Right renal pelvis (tissue), 4 donors: ENCODE measurements at places on chromosomes 12 and 14.

DNA sequence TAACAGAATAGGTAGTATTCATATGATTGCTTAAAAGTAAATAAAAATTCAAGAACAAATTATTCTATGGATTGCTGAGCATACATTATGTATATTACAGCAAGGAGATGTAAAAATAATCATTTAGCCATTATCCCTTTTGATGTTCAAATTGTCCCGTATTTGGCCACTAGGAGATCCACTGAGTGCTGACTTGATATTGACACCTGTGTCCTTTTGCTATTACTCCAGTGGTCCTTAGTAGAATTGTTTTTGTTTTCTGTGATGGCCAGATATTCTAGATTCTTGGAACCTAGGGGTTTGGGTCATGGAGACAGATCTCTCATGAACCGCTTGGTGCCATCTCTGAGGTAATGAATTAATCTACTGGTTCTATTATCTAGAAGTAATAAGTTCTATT lies 16.8 kb downstream of the ERO1A start:
- DNase-seq, result no peak

DNA sequence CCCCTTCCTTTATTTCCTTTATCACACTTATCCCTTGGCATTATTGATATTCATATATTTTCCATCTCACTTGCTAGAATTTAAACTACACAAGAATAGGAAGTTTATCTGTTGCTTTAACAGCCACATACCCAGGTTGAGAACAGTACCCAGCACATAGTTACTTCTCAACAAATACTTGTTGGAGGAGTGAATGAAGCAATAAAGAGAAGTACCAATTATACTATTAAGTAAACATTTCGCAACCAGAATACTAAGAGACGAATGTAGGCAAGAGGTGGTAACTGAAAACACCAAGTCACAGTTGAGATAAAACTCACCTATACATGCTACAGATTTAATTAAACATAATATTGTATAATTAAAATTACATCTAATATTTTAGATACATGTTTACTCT lies 110.9 kb downstream of the FSCB start:
- DNase-seq, result no peak

- DNase-seq, result no peak
Observed at GRCh38 chr14:61385002-61385685, 63.8 kb downstream of the PRKCH start.

DNA sequence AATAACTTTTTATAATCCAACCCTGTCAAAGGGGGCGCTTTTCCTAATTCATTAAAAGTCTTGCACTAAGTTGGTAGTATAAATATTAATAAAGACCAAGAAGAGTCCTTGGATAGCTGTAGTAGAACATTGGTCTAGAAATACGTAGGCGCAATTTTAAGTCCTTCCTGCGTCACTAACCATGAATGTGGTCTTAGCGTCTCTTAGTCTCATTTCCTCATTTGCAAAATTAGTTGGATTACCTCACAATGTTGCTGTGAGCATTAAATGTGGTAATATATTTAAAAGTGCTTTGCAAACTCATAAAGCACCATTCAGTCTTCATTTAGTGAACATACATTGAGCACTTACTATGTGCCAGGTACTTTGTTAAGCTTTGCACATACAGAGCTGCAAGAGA lies 149.7 kb downstream of the AEBP2 start:
- DNase-seq, result no peak

DNA sequence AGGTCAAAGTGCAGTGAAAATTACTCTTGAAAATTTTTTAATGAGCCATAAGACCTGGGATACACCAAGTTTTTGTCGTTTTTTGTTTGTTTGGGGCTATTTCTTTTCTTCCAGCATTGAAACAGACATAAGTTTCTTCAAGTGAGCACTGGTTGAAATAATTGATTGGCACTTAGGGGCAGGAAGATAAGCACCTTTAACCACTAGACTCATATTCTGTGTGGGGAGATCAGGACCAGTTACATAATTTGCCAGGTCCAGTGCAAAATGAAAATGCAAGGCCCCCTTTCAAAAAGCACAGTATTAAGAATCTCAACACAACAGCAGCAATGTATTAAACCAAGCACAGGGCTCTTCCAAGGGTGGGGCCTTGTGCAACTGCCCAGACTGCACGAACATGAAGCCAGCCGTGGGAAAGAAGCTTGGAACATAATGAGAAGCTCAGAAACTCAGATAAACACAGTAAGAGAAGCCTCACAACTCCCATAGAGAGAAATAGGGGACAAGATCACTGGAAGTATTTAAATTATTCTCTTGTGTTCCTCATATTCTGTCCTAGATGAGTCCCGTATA lies 3.2 kb upstream of the TCP11L2 start:
- DNase-seq, result no peak

DNA sequence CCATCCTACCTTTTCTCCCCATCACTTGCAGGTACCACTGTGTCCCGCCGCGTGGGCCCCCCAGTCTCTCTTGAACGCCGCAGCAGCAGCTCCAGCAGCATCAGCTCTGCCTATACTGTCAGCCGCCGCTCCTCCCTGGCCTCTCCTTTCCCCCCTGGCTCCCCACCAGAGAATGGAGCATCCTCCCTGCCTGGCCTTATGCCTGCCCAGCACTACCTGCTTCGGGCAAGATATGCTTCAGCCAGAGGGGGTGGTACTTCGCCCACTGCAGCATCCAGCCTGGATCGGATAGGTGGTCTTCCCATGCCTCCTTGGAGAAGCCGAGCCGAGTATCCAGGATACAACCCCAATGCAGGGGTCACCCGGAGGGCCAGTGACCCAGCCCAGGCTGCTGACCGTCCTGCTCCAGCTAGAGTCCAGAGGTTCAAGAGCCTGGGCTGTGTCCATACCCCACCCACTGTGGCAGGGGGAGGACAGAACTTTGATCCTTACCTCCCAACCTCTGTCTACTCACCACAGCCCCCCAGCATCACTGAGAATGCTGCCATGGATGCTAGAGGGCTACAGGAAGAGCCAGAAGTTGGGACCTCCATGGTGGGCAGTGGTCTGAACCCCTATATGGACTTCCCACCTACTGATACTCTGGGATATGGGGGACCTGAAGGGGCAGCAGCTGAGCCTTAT lies 9.2 kb downstream of the ARHGAP9 start:
- no peak for DNase-seq

DNA sequence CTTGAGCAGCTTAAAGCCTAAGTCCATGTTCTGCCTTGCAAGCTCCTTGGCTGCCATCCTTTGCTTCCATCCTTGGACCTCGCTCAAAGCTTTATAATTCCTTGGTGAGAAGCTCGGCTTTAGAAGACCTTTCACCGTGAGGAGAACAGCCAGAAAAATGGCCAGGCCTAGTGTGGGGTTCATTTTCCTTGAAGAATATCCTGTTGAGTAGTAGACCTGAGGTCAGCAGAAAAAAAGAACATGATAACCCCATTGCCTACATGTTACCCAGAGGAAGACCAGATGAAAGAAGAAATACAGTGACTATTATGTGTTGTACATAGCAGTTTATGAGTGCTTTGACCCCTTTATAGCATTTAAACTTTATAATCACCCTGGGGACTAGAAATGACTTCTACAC lies 11.1 kb downstream of the SERPINA12 start:
- DNase-seq, result no peak

DNA sequence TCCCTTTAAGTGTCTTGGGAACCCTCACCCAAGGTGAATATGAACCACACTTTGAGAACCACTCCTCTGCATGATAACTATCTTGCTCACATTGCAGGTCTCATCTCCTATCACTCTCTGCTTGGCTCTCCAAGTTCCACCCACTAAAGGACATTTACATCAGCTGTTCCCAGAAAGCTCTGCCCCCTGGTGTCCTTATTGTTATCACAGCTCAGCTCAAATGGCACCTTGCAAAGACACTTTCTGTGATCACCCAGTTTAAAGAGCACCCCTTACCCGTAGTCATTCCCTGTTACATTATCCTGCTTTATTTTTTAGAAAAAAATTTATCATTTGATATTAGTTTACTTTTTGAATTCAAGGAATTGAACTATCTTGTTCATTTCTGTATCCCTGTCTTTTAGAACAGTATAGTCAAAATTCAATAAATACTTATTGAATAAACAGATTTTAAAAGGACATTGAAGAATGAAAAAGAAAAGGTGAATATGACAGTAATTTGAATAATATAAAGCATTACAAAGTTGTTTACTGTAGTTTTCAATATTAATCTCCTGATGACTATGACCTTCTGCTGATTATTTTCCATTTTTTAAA lies 20.5 kb upstream of the GUCY2C start:
- no peak for DNase-seq

- DNase-seq, result no peak
Observed at GRCh38 chr12:3602488-3602887, 111.5 kb downstream of the PRMT8 start.

GRCh38 chr12:3973973-3974644 lies 100.9 kb upstream of the PARP11 start:
- DNase-seq, result no peak

DNA sequence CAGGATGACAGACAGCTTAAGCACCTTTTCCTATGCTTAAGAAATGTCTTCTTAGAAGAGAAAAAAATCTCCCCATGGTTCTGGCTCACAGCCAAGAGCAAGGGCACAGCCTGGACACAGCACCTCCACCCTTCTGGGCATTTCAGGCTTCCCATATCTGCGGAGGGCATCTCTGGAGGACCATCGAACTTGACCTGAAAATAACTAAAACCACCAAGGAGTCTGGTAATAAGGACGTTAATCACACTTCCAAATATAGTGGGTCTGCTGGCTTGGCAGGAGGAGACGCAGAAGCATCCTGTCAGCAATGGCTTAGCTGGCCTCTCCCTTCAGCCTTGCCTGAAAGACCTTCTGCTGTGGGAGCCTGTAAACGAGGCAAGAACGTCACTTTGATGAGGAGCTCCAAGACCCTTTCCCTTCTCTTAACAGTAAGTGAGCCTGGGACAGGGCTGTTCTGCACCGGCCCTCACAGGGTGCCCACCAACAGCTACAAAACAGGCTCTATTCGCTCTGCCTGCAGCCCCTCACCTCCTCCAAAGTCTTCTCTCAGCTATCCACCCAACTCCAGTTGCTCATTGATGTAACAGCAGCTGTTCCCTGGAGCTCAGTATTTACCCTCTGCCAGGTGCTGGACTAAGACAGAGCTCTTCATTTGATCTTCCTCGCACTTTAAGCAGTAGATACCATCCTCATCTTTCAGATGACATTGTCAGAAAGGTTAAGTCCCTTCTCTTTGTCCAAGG lies 13.2 kb downstream of the SETD3 start:
- no peak for DNase-seq

- no peak for DNase-seq
Observed at GRCh38 chr12:27342536-27342935, 9.9 kb downstream of the BMAL2 start.

DNA sequence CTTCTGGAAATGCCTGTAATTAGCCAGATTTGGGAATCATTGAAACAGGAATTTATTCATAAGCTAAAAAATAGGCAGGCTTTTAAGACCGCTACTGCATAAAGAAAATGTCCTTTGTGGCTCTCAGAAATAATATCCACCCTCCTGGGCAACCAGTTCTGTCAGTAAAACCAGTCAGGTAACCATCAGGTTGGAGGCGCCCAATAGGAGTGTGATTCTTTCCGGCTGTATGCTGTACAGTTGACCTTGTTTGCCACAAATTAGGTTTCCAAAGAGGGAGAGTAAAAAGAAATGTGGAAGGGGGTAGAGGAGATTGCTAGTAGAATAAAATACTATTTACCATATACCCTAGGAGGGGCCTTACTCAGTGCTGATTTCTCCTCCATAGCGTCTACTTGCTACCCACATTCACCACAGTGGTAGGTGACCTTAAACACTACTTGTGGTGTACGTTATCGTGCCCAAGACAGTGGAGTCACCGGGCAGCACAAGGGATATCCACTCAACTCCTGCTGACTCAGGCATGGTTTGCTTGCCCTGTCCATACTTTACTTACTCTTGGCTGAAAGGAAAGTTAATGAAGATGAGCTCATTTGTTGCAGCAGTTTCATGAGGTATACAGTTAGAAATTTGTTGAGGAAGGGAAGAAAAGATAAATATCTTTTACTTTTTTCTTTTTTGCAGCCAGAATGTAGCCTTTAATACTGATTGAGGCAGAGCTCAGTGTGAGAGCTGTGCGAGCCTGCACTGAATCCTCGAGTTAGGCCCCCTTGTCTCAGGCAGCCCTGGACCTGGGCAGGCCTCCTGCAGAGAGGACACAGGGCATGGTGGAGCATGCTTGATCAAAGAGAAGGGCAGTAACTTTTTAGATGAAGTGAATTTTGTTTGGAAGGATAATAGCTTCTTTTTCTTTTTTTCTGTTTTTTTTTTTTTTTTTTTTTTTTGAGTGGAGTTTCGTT lies 76.7 kb downstream of the DIP2B start:
- no peak for DNase-seq

GRCh38 chr12:4272424-4273272 lies 914 bp upstream of the CCND2 start:
- peak; percentile 56 for DNase-seq

GRCh38 chr14:54599966-54600716 lies 33.2 kb downstream of the SAMD4A start:
- no peak for DNase-seq

DNA sequence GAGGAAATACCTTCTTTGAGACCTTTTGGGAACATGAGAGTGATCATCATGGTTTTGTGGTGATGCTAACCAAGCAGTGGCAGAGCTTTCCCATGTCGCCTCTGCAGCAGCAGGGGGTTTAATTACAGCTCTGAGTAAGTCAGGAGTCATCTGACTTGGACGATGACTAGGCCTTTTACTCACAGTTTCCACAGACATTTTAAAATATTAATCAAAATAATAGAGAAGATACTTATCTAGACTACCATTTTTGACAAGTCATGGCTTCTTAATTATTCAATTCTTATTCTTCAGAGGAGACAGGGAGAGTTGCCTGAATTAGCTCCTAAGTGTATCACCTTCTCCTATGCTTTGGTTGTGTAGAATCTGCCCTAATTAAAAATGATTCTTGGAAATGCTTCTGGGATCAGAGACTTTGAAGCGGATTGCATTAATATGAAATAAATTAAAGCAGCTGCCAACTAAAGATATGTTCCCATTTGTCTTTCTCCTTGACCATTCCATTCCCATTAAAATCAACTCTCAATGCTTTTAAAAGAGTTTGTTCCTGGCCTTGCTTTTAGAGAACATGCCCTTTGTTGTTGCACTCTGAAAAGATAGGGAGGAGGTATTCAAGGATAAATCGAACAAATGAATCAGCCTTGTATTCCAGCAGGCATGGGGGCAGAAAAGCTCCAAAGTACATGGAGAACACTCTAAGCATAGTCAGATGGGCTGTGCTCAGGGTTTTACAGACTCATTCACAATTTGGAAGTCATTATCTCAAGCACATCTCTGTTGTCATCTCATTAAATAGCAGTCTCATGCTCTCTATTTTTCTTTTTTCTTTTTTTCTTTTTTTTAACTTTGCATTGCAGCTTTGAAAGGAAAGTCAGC lies 7.7 kb upstream of the IFNG-AS1 start:
- DNase-seq, result no peak

- no peak for DNase-seq
Observed at GRCh38 chr14:97028382-97028781, 231.2 kb downstream of the VRK1 start.

DNA sequence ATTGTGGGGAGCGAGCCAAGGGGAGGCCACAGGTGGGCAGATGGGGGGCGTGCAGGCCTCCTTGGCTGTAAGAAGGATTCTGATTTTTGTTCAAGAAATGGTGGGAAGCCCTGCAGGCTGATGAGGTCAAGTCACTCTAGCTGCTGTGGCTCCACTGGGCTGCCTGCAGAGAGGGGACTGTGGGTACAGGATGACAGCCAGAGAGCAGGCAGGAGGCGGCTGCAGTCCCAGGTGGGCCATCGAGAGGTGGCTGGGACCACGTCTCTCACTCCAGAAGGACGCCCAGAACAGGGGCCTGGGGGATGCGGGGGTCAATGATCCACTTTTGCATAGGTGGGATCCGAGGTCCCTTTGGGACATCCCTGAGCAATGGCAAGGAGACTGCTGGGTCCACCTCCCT lies 9.1 kb downstream of the NCOR2 start:
- no peak for DNase-seq
